Thoracic aorta (tissue), 2 donors: ENCODE measurements at places on chromosomes 7 and 10. TPM values are rescaled to one million over a fixed set of nuclear protein-coding genes. Genes with fewer than 3 reads are reported as not detected.

The ACADSB gene
- 11.8 TPM for total RNA-seq

The HMX2 gene
- not detected for total RNA-seq

The TFR2 gene
- total RNA-seq, result 1.9 TPM

The TDRD1 gene
- 0.41 TPM for total RNA-seq

The TMEM273 gene
- total RNA-seq, result 14.8 TPM

The COX15 gene
- 19.8 TPM for total RNA-seq

The HACD1 gene
- 82.2 TPM for total RNA-seq

The PRSS37 gene
- not detected for total RNA-seq

The KMT2C gene
- total RNA-seq, result 110 TPM

The EBF3 gene
- 4.6 TPM for total RNA-seq

The HOXA4 gene
- total RNA-seq, result 3.7 TPM

The GIMAP2 gene
- total RNA-seq, result 5.9 TPM

The COL1A2 gene
- total RNA-seq, result 1,356 TPM

The RELN gene
- total RNA-seq, result 0.49 TPM

The HYAL4 gene
- total RNA-seq, result not detected
